ENCODE measurements at places on chromosomes 7 and 10.

- DNase-seq: no peak
Observed at GRCh38 chr7:57328963-57329362, 121.0 kb upstream of the ZNF716 start.

DNA sequence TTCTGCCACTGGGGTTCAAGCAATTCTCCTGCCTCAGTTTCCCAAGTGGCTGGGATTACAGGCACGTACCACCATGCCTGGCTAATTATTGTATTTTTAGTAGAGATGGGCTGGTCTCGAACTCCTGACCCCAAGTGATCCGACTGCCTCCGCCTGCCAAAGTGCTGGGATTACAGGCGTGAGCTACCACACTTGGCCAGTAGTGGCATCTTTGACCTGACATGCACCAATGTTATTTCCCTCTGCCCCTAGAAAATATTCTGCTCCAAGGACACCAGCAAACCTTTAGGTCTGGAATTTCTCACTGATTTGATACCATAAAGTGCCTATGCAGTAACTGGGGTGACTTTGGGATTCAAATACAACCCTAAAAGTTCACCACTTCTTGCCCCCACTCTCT is 179.4 kb downstream of the ARID5B start:
- DNase-seq: no peak

DNA sequence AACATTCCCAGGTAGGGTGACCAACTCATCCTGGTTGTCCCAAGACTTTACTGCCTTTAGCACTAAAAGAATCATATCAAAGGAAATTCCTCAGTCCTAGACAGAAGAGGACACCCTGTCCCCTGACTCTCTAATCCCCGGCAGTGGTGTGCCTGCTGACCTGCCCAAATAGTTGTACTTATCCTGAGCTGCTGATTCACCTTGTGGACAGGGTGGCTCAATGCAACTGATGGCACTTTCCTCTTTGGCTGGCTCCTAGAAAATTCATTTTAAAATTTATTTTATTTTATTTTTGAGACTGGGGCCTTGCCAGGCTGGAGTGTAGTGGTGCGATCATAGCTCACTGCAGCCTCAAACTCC is 111.7 kb downstream of the JCAD start:
- no peak for DNase-seq

GRCh38 chr10:99123851-99124250 is 111.8 kb downstream of the HPSE2 start:
- DNase-seq: no peak

DNA sequence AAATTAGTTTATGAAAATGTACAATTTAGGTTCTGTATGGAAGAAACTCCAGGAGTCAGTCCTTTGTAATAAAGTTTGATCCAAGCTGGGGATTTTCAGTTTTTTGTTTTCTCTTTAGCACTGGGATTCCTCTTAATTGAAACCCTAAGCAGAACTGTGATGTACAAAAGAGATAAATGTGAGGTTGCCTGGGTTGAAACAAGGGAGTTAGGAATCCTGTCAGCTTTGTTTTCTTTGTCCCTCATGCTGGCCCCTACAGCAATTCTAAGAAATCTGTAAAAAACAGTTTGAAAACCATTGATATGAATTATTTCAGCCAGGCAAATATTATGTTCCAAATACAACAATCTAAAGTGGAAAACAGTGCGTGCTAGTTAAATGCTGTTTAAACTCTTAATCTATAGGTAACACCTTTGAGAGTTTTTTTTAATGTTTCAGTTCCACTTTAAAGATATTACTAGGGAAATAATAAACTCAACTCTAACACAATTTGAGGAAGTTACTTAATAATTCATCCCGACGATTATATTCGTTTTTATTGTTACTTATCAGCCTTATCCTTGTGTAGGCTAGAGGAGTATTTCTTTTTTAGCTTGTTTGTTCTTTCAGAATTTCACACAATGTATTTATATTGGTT is 65.3 kb downstream of the SGCE start:
- DNase-seq: no peak

DNA sequence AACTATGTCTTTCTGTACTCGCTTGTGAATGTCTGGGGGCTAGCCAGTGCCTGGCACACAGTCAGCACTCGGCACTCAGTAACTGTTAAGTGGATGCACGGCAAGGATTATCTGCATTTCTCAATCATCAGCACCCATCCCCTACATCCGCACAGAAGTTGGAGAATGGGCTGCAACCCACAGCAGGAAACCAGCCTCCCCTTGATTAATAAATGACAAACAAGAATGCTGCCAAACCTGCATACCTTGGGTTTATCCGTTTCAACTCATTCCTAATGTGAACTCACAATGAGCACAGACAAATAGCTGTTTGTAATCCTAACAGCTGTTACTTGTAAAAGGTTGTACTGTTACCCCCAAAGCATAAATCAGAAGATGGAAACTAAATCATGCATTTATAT is 28.9 kb downstream of the PPP1R3C start:
- DNase-seq: no peak

DNA sequence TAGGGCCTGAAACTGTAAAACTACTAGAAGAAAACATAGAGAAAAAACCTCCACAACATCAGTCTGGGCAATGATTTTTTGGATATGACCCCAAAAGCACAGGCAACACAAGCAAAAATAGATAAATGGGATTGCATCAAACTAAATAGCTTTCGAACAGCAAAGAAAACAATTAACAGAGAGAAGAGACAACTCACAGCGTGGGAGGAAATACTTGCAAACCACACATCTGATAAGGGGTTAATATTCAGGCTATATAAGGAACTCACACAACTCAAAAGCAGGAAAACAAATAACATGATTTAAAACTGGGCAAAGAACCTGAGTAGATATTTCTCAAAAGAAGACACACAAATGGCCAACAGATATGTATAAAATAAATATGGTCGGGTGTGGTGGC is 7.7 kb upstream of the GSTK1 start:
- no peak for DNase-seq

- no peak for DNase-seq
Observed at GRCh38 chr7:77388055-77388641, 28.0 kb downstream of the GSAP start.

DNA sequence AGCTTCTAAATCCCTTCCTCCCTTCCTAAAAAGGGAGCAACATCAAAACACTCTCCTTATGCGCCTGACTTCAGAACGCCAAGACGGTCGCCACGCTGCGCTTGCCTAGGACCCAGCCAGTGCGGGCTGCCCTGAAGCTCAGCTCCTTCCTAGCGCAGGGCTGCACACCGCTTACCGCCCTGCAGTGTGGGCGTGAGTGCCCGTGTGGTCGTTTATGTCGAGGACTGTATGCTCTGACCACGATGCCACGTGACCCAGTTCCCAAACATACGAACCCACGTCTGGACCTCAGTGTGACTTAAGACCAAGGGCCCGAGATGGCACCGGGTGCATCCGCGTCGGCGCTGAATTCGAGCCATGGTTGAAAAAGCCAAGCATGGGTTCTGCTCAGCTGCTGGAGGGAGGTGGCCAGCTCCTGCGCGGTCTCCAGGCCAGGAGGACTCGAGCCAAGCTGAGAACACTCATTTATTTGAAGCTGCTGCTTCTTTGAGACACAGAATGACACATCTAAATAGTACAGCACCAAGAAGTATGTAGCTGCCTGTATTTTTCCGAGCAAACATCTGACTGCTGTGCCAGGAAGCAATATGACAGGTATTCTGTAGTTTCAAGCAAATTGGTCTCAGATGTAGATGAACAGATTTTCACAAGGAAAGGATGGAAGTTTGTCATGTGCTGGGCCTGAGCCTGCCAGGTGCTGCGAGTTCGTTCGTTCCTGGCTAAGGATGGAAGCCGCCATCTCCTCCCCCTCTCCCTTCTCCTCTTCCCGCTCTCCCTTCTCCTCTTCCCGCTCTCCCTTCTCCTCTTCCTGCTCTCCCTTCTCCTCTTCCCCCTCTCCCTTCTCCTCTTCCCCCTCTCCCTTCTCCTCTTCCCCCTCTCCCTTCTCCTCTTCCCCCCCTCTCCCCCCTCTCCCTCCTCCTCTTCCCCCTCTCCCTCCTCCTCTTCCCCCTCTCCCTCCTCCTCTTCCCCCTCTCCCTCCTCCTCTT is 184.7 kb downstream of the EBF3 start:
- DNase-seq: no peak

- DNase-seq: no peak
Observed at GRCh38 chr7:2621061-2621828, 10.5 kb upstream of the TTYH3 start.

DNA sequence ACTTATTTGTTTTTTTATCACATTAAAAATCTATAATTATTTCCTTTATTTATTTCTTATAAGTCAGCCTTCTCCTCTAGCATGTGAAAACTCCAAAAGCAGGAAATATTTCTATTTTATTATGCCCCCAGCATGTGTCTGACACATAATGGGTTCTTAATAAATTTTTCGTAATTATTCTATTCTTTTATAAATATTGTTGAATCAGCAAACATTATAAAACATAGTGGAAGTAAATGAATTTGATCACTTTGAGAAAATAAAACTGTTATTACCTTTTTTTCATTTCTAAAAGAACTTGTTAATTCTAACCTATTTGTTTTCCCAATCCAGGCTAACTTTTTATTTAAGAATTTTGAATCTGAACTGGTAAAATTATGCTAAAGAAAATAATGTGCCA is 509.1 kb upstream of the PCDH15 start:
- DNase-seq: no peak

DNA sequence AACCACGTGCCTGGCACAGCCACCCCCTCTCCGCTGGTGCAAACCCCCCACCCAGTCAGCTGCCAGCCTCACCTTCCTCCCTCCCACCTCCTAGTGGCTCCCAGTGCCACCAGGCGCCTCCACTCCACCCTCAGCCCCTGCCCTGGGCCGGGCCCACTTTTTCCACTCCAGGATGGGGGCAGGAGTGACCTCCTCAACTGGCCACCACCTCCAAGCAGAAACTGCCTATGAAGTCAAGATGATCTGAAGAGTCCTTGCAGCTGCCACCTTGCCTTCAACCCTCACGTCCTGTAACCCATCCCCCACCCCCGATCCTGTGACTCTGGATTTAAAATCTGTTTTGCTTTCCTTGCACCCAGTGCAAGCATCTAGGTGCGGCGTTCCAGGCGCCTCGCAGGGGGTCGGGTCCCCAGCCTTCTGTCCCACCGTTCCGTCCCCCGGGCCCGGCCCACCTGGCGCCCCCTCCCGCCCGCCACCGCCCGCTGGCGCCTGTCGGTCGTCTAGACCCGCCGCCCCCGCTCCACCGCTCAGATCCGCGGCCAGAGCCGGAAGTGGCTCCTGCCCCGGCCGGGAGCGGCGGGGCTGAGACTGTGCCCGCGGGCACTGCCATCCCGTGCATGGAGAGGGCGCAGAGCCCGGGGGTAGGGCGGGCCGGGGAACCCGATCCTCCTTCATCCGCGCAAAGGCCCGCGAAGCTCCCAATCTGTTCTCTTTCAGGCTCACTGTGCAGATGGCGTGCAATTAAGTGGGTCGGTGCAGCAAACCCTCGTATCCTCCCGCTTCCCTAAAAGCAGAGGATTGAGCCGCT is 51.2 kb upstream of the GTF2I start:
- DNase-seq: no peak

- no peak for DNase-seq
Observed at GRCh38 chr7:33072471-33072870, 9.9 kb upstream of the NT5C3A start.

DNA sequence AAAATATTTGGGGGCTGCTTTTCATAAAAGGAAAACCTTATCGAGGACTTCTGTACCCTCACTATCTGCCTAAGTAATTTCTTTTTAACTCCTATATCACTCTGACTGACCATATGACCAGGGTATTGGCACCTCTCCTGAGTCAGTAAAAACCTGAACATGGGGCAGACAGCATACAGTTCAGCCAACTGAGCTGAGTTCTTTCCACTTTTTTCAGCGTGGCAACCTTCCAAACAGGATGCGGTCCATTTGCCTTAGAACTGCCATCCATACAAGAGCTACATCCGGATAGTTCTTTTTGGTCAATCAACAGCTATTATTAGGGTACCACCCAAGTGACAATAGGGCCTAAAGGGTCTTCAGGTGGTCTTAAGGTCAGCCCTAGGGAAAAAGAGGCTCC is 122.6 kb downstream of the MARCHF5 start:
- DNase-seq: no peak

GRCh38 chr10:129892548-129893052 is 71.5 kb downstream of the EBF3 start:
- DNase-seq: no peak

DNA sequence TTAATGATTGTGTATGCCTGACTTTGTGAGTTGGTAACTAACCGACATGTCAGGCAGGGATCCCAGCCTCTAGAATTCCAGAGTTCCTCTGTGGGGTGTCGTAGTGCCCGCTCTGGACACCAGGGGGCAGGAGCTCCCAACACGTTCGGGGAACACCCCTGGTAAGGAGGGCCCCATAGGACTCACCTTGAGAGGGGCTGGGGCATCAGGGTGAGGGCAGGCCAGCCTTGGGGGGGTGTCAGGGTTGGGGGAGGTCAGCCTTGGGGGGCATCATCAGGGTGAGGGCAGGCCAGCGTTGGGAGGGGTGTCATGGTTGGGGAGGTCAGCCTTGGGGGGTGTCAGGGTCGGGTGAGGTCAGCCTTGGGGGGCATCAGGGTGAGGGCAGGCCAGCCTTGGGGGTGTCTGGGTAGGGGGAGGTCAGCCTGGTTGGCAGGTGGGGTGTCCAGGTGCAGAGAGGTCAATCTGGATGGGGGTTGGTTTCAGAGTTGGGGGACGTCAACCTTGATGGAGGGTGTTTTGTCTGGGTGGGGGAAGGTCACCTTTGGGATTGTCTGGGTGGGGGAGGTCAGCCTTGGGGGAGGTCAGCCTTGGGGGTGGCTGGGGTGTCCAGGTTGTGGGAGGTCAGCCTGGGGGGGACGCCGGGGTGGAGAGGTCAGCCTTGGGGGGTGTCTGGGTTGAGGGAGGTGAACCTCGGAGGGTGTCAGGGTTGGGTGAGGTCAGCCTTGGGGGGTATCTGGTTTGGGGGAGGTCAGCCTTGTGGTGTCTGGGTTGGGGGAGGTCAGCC is 45.6 kb upstream of the SUN1 start:
- peak; percentile 59 for DNase-seq

- no peak for DNase-seq
Observed at GRCh38 chr10:5599613-5600520, 66.5 kb downstream of the ASB13 start.

DNA sequence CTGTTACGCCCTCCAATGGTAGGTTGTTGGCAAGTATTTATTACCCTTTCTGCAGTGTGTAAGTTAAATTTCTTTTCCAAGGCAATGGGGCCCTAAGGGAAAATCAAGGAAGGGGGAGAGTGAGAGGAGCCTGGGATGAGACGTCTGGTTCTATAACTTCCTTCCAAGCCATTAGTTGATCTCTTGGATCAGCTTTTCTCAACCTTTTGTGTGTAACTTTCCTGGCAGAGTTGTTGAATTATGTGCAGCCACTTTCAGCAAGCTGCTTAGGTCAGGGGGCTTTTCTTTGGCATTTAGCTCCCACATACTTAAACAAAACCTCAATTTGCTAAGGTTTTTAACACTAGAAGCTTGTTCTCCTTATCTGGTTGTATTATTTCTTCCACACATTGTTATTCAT is 127.1 kb downstream of the NXPH1 start:
- DNase-seq: no peak

GRCh38 chr7:73799282-73800141 is 29.4 kb upstream of the CLDN3 start:
- no peak for DNase-seq

GRCh38 chr7:111439977-111440376 is 122.3 kb downstream of the IMMP2L start:
- DNase-seq: no peak
